ENCODE measurements at places on chromosomes 5 and 9.

DNA sequence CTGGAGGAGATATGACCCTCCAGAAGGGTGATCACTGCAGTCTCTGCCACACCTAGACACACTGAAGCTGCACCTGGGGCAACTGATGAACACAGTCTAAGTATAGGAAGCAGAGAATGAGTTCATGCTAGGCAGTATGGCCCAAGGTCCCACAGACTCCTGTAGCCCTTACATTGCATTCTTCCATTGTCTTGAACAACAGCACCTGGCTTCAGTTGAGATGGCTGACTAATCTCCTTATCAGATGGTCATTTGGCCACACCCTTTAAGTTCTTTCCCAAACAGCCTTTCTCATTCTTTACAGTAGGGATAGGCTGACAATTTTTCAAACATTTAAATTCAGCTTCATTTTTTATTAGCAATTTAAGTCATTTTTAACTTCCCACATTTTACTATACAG, 23.1 kb downstream of the CENPK start:
- no peak for DNase-seq

DNA sequence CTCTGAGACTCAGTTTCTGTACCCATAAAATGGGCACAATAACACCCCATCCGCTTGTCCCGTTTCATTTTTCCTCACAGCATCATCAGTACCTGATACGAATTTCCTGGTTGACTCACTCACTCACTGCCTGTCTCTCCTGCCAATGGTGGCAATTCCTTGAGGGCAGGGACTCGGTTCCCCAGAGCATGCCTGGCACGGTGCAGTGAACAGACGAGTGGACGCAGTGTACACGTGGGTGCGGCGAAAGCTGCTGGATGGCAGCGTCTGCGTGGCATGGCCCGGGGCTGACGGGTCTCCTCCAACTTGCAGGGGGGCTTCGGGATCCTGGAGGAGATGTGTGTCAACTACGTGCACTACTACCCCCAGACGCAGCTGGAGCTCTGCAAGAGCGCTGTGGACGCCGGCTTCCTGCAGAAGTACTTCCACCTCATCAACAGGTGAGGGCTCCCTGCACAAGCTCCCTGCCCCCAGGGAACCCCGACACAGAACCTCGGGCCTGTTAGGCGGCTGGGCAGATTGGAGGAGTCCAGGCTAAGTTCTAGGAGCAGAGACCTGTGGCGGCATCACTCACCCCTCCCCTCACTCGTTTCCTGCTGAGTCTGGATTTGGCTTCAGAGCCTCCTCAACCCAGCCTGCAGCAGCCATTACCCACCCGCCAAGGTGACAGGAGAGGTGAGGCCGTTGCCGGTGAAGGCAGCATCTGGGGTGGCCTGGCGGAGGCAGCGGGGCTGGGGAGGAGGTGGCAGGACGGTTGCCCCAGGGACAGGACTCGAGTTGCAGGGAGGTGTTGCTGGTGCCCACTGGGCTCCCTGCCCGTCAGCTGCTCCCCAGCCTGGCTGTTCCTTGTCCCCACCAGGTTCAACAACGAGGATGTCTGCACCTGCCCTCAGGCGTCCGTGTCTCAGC, 20.3 kb downstream of the DBH start:
- DNase-seq: no peak

GRCh38 chr5:36870399-36871040, 6.0 kb upstream of the NIPBL start:
- no peak for DNase-seq

DNA sequence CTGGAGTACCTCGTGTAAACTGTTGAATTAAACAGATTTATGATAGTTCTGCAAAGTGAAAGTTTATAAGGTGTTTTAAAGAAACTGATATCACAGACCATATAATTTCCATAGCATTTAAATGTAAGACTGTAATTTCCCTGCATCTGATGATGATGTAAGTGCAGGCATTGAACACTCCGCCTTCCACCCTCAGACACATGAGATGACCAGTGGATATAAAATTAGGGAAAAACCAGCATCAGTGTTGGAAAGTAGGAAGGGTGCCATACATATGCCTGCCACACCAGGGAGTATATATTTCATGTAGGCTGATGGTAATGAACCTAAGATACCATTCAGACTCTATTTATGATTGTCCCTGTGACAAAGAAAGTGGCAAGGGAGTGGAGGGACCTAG, 519.2 kb downstream of the ACTL7B start:
- DNase-seq: no peak

- DNase-seq: no peak
These were observed 8.3 kb downstream of the RGS14 start for GRCh38 chr5:177365845-177366527.

DNA sequence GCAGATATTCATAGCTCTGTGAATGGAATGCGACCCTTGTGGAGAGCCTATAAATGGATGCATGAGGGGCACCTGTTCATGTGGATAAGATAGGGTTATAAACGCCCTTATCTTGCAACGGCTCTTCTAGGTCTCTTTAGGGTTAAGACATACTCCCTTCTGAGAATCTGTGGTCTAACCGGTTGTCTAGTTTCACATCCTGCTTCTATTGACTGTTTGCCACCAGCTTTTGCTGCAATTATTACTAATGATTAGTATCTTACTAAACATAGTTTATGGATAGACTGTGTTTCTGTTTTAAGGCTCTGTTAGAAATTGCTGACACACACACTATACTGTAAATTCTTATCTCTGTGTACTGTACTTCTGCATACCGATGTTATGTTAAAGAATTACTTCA, 198.9 kb upstream of the CYLC2 start:
- DNase-seq: no peak

DNA sequence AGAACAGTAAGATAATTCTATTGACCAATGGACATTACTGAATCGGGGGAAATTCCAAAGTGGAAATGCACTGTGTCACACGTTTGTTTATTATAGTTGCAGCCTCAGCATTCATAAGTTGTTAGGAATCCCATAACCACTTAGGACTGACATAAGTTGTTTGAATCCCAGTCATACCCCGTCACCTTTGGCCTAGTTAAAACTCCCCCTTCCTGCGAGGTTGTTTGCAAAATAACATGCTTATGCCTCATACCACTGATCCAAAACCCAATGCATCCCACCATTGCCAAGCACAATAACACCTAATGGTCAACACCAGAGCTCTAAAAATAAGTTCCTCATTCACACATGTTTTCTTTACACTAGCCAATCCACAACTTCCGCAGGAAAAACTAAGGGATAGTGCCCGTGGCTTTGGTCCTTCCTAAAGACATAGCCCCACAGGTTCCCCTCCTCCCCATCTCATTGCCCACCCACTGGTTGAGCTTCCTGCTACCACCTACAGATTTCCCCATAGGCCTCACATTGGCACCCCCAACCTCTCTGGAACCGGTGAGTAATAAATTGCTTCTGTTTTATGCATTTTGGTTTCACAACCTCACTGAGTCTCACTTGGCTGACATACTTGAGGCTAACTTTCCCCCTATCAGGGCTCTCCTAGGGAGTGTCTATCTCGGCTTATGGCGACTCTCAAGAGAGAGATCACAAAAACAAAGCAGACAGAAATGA, 42.3 kb upstream of the MUSK start:
- DNase-seq: no peak

GRCh38 chr5:136769900-136770684, 404.7 kb upstream of the TRPC7 start:
- no peak for DNase-seq

DNA sequence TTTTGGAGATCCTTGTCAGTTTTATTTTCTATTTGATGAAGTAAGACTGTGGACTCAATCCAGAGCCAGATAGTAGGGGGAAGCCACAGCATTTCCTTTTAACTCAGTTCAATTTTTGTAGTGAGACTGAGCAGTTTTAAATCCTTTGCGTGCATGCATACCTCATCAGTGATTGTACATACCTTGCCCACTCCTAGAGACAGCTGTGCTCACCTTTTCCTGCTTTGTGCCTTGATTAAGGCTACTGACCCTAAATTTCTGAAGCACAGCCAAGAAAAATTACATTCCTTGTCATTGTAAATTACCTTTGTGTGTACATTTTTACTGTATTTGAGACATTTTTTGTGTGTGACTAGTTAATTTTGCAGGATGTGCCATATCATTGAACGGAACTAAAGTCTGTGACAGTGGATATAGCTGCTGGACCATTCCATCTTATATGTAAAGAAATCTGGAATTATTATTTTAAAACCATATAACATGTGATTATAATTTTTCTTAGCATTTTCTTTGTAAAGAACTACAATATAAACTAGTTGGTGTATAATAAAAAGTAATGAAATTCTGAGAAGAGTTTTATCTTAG, 17.8 kb downstream of the DIMT1 start:
- no peak for DNase-seq

GRCh38 chr5:29079771-29080170, 2041.4 kb upstream of the CDH9 start:
- no peak for DNase-seq

DNA sequence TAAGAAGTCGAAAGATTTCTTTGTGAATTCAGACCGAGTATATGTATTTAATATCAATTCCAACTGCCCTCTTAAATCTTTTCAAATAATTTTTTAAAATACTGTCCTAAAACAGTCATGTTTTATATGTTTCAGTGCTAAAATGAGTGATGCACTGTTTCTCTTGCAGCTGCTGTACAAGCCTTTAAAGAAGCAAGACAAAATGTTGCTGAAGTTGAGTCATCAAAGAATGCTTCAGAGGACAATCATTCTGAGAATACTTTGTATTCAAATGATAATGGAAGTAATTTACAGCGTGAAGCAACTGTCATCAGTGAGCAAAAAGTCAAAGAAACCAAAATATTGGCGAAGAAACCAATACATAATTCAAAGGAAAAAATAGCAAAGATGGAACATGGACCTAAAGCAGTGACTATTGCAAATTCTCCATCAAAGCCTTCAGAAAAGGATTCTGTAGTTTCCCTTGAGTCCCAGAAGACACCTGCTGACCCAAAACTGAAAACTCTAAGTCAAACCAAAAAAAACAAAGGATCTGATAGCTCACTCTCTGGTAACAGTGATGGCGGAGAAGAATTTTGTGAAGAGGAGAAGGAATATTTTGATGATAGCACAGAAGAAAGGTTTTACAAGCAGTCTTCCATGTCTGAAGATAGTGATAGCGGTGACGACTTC, 58.0 kb downstream of the LOX start:
- DNase-seq: no peak

GRCh38 chr5:31194468-31194813, 955 bp downstream of the CDH6 start:
- DNase-seq: no peak

GRCh38 chr9:86638109-86638508, 283.9 kb upstream of the TUT7 start:
- DNase-seq: no peak

DNA sequence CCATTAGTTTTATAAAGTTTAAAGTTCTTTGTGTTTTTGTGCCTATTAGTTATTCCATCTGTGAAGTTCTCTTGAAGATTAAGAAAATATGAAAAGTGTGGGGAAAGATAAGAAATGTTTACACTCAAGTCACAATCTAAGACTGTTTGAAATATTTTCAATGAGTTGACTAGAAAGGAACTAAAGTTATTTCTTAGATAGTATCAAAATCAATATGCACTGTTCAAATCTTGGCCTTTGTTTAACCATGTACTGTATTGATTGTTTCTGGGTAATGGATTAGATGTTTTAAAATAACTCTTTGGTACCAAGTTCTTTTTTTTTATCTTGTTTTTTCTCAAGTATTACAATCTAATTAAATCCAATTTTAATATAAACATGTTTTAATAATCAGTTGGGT, 46.0 kb downstream of the SMC5 start:
- DNase-seq: no peak

DNA sequence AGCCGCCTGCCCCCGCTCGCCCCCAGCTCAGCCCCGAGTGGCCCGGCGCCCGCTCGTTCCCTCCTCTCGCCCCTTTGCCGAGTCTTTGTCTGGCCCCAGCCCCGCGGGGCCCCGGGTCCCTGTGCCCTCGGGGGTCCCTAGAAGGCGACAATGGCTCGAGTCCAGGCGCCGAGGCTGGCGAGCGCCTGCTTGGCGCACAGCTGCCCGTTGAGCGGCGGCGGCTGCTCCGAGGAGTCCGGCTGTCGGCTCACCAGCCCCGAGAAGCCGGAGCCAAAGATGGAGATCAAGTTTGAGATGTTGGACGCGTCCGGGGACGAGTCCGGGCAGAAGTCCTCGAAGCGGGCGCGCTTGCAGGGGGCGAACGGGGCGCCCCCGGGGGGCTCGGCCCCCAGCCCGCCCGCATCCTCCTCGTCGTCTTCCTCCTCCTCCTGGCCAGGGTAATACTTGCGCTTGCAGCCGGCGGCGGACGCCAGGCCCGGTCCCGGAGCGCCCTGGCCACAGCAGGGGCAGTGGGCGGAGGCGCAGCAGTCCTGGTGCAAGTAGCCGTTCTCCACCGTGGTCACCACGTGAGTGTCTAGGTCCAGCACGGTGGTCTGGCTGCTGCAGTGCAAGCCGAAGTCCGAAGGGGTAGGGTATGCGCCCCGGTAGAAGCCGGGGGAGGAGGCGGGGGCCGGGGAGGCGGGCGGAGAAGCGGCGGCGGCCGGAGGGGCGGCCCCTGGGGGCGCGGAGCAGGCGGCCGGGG, 1.2 kb downstream of the IER5L start:
- no peak for DNase-seq

DNA sequence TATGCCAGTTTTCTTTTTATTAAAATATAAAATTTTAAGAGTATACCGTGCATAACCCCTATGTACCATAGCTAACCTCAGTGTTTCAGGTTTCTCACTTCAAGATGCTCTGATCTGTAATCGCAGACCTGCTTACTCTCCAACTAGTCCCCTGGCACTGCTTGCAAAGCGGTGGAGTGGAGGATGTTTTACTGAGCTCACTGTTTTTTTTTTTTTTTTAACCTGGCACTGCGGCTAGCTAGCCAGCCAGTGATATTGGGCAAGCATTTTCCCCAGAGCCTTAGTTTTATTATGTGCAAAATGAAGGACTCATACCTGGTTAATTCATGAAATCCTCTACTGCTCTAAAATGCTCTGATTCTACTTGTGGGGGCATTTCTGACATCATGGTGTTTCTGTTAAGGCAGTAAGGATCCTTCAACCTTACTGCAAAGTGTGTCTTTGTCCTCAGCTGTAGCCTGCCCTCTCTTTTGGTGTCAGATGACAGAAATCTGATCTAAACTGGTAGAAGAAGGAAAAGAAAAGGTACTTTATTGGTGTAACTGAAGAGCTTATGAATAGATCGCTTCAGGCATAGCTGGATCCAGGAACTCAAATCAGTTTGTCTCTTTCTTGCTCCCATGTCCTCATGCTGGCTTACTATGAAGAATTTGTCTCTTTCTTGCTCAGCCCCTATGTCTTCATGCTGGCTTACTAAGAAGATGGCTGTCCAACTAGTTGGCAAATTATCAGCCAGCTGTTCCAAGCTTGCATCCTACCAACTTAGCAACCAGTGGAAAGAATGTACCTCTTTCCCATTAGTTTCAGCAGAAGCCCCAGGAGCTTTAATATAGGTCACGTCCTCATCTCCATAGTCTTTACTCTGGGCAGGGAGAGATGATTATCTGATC, 59.8 kb downstream of the DOCK2 start:
- no peak for DNase-seq

- no peak for DNase-seq
These were observed 191.8 kb downstream of the SEMA6A start for GRCh38 chr5:116382874-116383266.

DNA sequence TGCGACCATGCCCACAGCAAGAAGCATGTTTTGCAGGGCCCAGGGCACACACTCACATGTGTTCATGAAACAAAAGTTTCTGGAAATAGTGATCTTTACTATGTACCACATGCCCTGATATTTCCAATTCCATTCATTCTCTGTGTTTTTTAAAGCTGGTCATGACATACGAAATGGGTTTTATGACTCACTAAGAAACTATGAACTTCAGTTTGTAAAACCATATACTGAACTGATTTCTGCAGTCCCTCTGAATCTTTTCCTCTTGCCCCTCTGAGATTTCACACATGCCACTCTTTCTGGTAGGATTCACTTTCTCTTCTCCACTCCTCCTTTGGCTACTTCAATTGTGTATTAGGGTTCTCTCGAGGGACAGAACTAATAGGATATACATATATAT, 416.1 kb upstream of the TRPC7 start:
- DNase-seq: no peak

Measured in cortex of kidney (tissue), 1 donor.